Hepatic stellate cell (primary cell): ENCODE measurements at places on chromosomes 4 and X.

- DNase-seq = no peak
Measured at GRCh38 chr4:47801481-47802002, 36.3 kb downstream of the CORIN start.

- DNase-seq = peak; percentile 21
Measured at GRCh38 chrX:51614353-51615012, 4.2 kb downstream of the CENPVL3 start.

DNA sequence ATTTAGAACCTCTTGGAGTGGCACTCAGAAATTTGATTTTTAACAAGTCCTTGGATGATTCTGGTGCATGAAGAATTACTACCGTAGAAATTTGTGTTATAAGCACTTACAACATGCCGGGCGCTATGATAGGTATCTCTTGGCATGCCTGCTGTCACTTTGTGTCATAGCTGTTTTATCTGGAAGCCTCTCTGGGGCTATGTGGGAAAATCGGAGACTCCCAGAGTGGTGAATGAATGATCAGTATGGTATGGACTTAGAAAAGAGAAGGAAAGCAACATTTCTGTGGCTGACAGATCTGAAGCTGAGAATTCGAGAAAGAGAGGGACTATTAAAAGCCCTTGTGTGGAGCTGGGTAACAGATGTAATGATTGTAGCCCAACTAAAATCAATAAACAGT is 177.4 kb upstream of the MAMLD1 start:
- DNase-seq = no peak

DNA sequence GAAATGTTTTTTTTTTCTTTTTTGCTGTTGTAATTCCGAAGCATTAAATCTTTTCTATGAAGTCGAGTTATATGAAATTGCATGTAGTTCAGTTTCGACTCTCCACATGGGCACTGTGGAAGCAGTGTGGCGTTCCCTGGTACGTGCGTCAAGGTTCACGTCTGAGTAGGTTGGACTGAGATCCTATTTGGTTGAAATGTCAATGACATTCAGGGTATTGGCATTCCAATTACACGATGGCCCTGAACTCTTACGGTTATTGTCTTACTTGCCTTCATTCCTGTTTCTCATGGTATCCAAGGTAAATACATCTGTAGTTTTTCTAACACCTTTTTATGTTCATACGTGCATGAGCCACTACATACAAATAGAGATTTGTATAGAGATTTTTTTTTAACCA is 128.8 kb downstream of the SORBS2 start:
- DNase-seq = no peak

- peak; percentile 7 for DNase-seq
Measured at GRCh38 chr4:74267998-74268606, 40.2 kb upstream of the EPGN start.

GRCh38 chr4:73197220-73197619 is 61.4 kb downstream of the ANKRD17 start:
- no peak for DNase-seq

GRCh38 chrX:40146262-40147125 is 48.7 kb upstream of the BCOR start:
- peak; percentile 61 for DNase-seq

DNA sequence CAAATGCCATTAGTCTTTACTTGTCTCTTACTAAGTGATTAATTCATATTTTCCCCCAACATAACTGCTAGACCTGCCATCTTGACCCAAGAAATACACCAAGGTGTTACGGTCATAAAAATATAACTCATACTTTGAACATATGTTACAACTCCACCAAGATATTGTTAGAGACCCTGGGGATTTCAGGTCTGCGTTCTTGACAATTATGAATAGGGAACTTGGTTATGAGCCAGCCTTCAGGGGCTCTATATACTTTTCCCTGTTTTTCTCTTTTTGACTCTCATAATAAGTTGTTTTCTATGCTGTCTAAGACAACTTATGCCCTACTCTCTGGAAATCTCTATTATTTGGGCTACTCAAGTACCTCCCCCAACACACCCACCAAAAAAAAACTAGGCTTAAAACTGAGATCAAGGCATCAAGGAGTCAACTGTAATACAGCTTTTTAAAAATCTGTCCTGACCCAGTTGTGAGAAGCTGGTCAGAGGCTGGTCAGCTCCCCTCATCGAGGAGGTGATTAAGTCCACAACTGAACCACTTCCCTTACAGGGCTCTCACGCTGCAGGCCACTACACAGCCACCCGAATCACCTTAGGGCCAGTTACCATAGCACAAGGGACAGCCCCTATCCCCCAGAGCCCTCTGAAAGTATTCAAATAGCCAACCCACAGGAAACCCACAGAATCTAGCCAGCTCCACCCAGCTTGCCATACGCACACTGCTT is 10.5 kb upstream of the TLR3 start:
- no peak for DNase-seq

GRCh38 chr4:53617101-53617680 is 25.9 kb upstream of the LNX1 start:
- DNase-seq = no peak

DNA sequence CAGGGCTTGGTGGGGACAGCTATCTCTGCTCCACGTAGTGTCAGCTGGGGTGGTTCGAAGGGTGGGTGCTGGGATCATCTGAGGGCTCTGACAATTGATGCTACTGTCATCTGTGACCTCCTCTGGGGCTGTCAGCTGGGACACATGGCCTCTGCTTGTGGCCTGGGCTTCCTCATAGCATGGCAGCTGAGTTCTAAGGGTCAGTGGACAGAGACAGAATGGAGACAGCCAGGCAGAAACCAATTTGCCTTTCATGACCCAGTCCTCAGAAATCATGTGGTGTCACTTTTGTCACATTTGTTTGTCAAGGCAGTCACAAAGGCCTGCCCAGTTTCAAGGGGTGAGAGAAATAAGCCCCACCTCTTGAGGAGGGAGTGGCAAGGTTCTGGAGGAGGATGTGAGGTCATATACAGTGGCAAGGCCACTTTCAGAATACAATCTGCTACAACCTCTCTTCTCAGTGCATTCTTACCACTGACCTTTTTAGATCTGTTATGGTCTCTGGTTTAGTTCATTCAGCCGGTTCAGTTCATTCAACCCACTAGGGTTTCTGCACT is 103.6 kb upstream of the BCOR start:
- DNase-seq = no peak

DNA sequence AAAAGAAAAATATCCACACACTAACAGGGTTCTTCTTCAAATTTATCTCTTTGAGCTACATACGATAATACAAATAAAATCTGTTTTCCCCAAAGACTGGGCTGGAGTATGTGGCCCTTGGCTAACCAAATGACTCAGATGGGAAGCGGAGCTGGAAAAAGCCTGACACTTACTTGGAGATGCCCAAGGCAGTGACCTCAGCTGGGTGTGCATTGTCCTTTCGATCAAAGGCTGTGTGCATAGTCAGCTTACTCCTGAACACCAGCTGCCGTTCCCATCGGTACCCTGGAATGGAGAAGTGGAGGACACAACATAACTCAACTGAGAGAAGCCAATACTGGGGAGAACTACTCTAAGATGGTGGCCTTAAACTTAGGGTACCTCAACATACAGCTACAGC is 95.1 kb downstream of the CDS1 start:
- DNase-seq = no peak

DNA sequence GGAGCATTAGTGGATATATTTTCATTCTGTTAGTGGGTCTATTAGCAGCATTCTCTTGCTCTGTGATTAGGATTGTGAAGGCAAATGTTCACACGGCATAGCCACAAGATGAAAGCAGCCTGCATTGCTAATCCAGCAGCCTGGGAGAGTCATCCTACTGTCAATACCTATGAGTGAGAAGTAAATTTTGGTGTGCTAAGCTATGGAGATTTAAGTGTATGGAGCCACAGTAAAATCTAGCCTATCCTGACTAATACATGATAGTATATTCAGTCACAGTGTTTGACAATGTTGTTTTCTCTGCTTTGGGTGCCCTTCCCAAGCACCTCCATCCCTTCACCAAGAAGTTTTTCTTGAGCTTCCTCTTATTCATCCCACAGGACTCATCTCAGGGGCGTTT is 47.2 kb upstream of the TMPRSS11F start:
- no peak for DNase-seq

GRCh38 chr4:100574607-100575006 is 56.8 kb upstream of the EMCN start:
- no peak for DNase-seq

DNA sequence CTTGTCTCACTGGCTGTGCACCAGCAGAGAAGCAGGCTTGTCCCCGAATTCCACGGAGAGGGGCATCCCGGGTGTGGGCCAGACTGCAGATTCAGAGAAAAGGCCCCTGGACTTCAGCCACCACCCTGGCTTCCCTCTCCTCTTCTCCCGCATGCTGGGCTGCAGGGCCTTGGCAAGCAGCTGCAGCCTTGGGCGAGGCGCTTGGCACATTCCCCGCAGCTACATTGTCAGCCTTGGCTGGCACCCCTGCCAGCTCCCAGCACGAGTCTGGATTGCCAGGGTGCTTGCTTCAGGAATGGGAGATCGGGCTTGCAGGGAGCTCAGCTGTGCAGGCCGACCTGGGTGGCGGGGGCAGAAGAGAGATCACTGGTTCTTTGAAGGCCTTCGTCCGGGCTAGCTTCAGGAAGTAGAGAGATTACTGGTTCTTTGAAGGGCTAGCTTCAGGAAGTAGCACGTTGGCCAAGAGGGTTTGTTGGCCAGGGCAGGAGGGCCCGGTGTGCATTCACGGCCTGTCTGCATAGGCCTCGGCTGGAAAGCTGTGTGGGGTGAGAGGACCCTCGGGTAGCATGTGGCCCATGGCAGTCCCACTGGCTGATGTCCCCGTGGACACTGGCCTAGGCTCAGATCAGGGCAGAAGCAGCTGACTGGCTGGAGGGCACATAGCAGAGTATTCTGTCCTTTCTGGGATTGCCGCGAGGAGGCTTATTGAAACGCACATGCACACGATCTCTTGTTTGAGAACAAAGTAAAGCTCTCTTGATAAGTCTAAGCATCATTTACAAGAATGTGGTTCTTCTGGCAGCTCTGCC is 2.7 kb downstream of the ABCD1 start:
- DNase-seq = no peak

GRCh38 chrX:108091878-108092291 is 307 bp downstream of the ATG4A start:
- DNase-seq = no peak
